Mucosa of gallbladder (tissue), 1 donor: ENCODE measurements at places on chromosomes 12 and 14.

- DNase-seq = no peak
These were observed at the start of gene KCNA1 for GRCh38 chr12:4909734-4910501. Gene KCNA1 (plus strand): TSS chr12:4909905. CDS start chr12:4911379, 1,474 bp downstream.

DNA sequence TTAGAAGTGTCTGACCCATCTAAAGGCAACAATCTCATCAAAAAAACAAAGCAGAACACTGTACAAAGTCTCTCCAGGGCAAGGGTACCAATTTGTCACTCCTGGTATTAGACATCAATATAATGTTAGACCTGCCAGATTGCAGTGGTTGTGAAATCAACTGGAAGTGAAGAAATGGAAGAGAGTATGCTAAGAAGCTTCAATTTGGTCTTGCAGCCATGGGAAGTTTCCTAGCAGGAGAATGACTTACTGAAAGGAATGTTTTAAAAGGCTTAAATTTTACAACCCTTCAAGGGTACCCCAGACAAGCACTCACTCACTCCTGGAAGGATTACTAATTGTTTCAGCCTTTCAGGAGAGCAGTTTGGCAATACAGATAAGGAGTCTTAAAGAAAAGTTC lies 18.9 kb downstream of the LLPH start:
- DNase-seq = no peak

GRCh38 chr12:761256-761655 lies 8.9 kb downstream of the WNK1 start:
- DNase-seq = no peak

- no peak for DNase-seq
These were observed 42.0 kb upstream of the ATP2B1 start for GRCh38 chr12:89750389-89751351.

- DNase-seq = no peak
These were observed 10.6 kb downstream of the ITGB7 start for GRCh38 chr12:53196486-53196885.

GRCh38 chr14:96178461-96179321 lies 25.9 kb upstream of the BDKRB2 start:
- no peak for DNase-seq

DNA sequence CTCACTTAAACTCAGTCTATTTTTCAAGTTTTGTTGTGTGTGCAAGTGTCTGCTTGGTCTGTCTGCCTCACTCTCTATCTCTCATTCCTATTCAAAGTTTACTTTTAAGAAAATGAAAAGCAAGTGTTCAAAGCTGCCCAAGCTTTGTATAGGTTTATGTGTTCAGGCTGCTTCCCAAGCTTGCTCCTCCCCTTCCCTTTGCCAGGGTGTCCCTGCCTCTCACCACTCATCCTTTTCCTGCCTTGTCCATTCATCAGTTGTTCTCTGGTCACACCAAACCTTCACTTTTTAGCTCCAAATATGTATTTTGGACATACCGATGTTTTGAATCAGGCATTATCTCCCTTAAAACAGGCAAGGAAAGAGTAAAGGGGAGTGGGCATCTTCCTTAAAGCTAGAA lies 41.3 kb downstream of the STK38L start:
- no peak for DNase-seq

GRCh38 chr12:81962126-81962856 lies 203.1 kb upstream of the PPFIA2 start:
- DNase-seq = no peak

- no peak for DNase-seq
These were observed 43.6 kb downstream of the DDX51 start for GRCh38 chr12:132100306-132101065.

- no peak for DNase-seq
These were observed 173.0 kb upstream of the WSCD2 start for GRCh38 chr12:107955966-107956643.

GRCh38 chr14:95911456-95911855 lies 34.8 kb downstream of the TUNAR start:
- no peak for DNase-seq

DNA sequence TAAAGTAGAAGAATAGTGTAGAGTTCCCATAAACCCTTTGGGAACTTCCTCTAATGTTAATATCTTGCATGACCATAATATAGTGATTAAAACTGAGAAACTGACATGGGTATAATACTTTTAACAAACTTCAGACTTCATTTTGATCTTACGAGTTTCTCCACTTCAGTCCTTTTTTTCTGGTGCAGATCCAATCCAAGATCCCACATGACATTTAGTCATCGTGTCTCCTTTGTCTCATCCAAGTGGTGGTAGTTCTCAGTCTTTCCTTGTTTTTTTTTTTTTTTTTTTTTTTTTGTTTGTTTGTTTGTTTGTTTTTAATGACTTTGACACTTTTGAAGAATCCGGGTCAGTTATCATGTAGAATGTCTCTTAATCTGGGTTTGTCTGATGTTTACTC lies 179.2 kb downstream of the CACNA1C start:
- no peak for DNase-seq

- DNase-seq = no peak
These were observed 838.3 kb upstream of the NOVA1 start for GRCh38 chr14:27435923-27436670.

DNA sequence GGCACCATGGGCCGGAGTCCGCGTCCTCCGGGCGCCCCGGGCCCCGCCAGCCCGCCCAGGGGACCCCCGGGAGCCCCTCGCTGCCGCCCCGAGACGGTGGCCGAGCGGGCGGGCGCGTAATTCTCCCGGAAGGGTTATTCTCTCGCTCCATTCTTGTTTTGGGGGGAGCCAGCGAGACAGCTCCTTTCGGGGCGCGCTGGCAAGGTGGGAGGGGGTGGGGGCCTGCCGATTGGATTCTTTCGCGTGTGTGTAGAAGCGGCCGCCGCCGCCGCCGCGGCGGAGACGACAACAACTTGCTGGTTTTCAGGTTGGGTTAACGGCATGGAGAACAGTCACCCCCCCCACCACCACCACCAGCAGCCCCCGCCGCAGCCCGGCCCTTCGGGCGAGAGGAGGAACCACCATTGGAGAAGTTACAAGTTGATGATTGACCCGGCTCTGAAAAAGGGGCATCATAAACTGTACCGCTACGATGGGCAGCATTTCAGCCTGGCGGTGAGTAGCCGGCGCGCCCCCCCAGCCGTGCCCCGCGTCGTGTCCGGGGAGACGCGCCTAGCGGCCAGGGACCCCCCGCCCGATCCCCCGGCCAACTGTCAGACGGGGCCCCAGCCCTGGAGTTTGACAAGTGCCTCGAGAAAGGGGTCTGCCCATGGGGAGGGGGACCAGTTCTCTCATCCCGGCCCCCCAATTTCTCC lies 755 bp downstream of the SETD1B start:
- DNase-seq = no peak

DNA sequence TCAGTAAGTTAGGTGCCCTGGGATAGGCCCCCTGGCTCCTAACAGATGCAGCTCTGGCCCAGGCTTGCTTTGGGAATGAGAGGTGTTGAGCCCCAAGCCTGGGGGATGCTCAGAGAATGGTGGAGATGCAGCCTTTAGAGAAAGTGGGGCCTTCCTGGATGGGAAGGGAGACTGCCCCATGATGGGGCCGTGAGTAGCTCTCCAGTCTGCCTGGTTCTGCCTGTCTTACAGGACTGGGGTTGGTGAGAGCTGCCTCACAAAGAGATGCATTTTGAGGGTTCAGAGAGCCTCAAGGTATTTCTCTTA lies 523 bp upstream of the VRTN start:
- no peak for DNase-seq

DNA sequence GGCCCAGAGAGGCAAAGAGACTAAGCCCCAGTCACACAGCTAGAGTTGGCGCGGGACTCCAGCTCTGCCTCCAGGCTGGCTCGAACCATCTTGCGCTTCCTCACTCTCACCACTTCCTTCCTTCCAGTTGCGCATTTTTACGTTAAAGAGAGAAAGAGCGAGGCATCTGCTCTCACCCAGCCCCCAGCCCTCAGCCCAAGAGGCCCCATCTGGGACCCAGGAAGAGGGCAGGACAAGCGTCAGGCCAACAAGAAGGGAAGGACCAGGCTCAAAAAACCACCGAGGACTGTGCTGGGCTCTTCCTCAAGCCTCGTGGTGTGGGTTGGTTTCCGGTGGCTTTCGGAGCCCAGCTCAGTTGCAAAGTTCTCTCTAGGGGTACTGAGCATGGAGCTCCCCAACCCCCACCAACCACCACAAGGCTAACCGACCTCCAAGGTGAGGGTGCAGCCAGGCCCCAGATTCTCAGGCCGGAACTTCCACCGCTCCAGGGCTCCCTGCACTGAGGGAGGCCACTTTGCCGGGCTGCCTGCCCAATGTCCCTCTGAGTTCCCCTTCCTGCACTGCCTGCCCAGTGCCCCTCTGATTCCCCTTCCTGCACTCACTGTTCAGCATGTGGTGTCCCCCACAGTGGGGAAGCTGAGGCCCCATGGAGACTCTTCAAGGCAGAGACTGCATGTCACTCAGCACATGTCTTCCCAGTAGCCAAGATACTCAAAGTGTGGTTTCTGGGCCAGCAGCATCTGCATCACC lies 35.9 kb downstream of the TESC start:
- DNase-seq = peak; percentile 51

- peak; percentile 92 for DNase-seq
These were observed 57.5 kb downstream of the CALM1 start for GRCh38 chr14:90454041-90455000.

GRCh38 chr12:90690120-90690519 lies 264.9 kb downstream of the CCER1 start:
- DNase-seq = no peak

GRCh38 chr12:121424624-121424975 lies 24.7 kb downstream of the RNF34 start:
- no peak for DNase-seq

DNA sequence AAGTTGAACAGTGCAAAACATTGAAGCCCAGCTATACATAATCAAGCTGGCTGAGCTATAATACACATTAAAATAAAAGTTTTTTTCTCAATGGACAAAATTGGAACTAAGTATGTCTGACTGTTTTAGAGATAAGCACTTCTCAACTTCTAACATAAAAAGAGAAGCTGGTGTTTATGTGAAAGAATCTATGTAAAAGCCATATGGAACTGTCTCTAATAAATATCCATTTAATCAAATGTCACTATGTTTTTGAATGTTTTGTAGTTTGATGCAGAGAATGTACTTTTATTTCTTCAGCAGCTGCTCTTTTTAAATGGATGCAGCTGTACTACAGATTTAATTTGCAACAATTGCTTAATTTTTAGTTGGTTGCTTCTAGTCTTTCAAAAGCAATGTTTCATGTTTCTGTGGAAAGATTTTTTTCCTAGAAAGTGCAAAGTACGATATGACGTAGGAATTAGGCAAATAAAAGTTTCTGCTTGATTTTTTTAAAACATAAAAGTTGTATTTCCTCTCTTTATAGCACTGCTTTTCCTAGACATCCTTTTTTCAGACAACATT lies 114.2 kb downstream of the PDE3A start:
- DNase-seq = no peak

- no peak for DNase-seq
These were observed 756 bp downstream of the RNASE7 start for GRCh38 chr14:21042918-21043317.

DNA sequence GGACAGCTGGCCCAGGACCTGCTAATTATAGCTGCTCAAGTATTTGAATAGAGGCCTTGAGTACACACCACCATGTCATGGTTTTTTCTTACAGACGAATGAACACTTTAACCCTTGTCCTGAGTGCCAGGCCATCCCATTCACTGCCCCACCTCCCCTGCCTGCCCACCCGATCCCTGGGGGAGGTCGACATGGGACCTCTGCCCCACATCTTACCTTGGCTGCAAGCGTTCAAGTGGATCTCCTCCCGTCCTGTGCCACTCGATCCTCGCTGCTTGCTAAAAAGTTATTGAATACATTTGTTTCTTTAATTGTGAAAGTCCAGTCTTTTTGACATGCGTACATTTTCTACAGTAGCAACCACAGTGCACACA lies 10.3 kb downstream of the RTL1 start:
- DNase-seq = no peak

DNA sequence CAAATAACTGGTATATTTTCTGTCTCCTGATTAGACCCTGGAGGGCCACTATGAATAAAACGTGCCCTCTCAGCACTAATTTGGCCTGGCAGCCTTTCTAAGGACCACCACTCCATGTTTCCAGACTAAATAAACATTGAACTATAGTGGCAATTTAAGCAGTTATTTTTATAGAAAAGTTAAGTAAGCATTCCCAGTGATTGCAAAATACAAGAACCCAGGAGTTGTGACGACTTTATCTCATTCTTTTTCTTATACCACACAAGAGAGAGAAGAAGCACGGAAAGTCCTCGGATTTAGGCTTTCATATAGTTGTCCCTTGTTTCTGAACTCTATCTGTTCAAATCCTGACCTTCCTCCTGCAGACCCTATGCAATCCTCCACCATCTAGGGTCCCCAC lies 23.1 kb upstream of the STRAP start:
- DNase-seq = no peak

GRCh38 chr12:113420996-113421595 lies 1.1 kb upstream of the SDSL start:
- DNase-seq = no peak

- DNase-seq = no peak
These were observed 100.4 kb downstream of the IRF2BPL start for GRCh38 chr14:76927971-76928700.

DNA sequence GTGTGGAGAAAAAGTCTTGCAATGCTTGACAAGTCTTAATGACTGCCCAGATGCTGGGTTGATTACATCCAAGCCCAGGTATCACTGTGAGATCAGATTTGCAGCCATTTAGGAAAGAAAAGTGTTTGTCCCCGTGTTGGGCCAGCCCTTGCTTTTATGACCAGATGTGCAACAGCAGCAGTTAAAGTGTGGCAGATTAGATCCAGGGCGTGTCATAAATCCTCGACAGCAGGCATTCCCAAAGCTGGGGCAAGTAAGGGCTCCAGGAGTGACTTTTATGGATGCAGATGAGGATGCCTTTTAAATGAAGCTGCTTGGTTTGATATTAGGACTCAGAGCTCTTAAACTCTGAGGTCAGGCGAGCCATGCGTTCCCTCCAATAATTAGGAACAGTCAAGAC lies 1.7 kb downstream of the SMOC1 start:
- no peak for DNase-seq

DNA sequence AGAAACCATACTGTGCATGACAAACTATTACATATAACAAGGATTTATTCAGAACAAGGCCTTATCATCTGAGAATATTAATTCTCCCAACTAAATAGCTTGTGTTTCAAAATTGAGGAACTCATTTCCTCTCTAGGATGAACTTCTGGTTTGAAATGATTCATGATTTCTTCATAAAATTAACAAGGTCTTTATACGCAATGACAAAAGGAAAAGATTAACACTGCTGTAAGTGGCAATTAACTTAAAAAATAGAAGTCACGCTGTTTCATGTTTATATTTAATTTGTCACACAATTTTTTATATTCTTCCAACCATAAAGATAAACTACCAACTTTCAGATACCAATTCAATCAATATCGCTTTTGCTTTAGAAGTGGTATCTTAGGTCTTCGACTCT lies 80.8 kb downstream of the GRIP1 start:
- no peak for DNase-seq

- DNase-seq = no peak
These were observed 142.5 kb upstream of the LMNTD1 start for GRCh38 chr12:25695574-25695973.

DNA sequence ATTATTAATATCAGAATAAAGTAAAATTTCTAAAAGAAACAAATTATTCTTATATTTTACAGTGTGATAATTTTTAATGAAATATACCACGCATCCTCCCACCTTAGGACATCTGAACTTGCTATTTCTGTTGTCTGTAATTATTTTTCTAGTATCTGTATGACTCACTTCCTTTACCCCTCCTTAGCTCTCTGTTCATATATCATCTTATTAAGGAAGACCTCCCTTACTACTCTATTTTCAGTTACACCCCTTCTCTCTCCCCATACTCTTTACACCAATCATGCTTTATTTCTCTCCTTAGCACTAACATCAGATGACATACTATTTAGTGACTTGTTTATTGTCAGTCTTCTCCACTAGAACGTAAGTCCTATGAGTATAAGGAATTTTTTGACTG lies 34.2 kb upstream of the C12orf50 start:
- no peak for DNase-seq

- DNase-seq = no peak
These were observed 2.1 kb upstream of the GTSF1 start for GRCh38 chr12:54475537-54475936.
